ENCODE measurements at places on chromosomes 7 and 10.

DNA sequence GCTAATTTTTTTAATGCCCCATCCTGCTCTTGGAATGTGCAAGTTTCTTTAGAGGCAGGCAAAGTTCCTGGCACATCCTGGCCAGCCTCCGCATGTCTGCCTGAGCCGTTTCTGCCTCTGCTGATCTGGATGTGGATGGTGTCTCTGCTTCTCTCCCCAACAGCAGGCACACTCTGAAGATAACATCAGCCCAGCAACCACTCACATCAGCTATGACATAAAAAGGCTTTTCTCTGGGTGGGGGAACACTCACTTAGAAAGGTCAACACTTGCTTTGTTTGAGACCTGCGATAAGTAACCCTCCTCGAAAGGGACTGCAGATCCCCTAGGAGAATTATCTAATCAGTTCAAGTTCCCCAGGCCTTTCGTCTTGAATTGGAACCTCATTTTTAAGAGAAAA, 142.9 kb downstream of the FGFR2 start:
- DNase-seq = no peak

GRCh38 chr10:91604553-91605534, 28.0 kb downstream of the PPP1R3C start:
- DNase-seq = no peak

DNA sequence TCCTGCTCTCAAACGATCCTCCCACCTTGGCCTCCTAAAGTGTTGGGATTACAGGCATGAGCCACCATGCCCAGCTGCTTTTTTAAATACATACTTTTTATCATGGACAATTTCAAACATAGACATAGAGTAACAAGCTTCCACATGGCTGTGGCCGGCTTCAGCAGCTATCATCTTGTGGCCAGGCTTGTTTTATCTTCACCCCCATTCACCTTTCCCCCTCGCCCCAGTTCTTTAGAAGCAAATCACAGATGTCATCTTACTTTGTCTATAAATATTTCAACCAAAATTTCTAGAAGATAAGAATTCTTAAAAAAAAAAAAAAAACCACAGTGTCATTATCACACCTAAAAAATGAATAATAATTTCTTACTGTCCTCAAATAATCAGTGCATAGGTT, 5.9 kb downstream of the FOXK1 start:
- DNase-seq = no peak

DNA sequence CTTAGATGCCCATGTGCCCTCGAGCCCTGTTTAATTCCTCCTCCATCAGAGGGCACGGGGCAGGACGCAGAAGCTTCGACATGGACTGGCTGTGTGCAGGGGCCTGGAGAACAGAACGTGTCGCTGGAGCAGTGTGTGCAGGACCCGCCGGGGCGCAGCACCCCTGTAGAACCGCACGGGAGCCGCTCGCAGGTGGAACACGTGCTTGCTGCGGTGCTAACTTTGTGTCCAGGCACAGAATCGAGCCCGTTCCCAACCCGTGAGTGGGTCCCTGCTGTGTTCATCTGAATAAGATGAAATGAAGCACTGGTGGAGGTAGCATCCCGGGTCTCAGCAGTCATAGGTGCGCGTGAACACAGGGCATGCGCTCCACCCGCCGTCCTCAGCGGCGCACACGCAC, 116.9 kb downstream of the WDR37 start:
- DNase-seq = no peak

GRCh38 chr10:119305860-119306513, 98.6 kb downstream of the GRK5 start:
- peak; percentile 28 for DNase-seq

DNA sequence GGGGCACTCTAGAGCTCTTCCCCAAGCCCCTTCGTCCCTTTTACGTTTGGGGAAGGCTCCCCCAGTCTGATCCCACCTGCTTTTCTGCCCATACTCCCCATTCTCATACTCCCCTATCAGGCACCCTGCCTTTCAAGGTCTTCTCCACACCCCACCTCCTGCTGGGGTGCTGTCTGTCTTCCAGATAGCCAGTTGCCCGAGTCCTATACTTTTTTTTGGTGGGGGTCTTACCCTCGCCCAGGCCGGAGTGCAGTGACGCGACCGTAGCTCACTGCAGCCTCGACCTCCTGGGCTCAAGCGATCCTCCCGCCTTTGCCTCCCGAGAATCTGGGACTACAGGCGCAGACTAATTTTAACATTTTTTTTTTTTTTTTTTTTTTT, 775 bp upstream of the ABHD11 start:
- DNase-seq = no peak

- peak; percentile 66 for DNase-seq
Observed at GRCh38 chr10:22230158-22230833, 12.5 kb upstream of the EBLN1 start.

- DNase-seq = no peak
Observed at GRCh38 chr10:78915190-78915518, 153.6 kb upstream of the ZMIZ1 start.

GRCh38 chr7:48933549-48934085, 9.3 kb downstream of the CDC14C start:
- DNase-seq = no peak

GRCh38 chr10:3210251-3210877, 37.8 kb upstream of the PITRM1 start:
- no peak for DNase-seq

DNA sequence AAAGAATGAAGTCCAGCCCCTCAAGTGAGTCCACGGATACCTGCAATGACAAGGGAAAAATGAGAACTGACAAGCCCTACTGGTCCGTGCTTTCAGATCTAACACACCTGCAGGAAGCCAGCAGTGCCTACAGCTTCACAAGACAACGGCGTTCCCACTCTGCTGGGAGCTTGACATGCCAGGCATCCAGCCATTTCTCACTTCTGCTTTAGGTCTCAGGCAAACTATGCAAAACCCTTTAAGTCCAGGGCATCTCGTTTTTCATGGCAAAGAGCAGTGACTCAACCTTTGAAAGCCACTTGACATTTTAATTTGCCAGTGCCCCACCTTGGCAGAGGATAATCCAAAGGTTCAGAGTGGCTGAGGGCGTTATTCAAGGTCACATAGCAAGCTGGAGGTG, 49.1 kb upstream of the GPAM start:
- no peak for DNase-seq

DNA sequence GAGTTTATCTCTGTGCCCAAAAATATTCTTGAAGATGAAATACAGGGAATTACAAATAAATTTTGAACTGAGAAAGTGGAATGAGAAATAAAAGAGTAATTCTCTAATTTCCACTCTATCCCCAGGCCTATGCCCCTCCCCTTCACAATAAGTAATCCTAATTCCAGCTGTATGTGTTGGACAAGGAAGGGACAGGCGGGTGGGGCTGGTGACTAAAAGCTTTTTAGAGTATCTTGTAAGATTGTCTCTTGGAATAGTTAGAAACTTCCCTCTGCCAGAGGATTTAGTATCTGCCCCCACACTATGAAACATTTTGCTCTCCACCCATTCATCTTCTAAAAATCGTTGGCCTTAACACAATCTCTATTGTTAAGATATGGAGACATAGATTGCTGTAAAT, 199.2 kb downstream of the MBL2 start:
- DNase-seq = peak; percentile 59

- no peak for DNase-seq
Observed at GRCh38 chr7:27302590-27302989, 60.0 kb downstream of the EVX1 start.

DNA sequence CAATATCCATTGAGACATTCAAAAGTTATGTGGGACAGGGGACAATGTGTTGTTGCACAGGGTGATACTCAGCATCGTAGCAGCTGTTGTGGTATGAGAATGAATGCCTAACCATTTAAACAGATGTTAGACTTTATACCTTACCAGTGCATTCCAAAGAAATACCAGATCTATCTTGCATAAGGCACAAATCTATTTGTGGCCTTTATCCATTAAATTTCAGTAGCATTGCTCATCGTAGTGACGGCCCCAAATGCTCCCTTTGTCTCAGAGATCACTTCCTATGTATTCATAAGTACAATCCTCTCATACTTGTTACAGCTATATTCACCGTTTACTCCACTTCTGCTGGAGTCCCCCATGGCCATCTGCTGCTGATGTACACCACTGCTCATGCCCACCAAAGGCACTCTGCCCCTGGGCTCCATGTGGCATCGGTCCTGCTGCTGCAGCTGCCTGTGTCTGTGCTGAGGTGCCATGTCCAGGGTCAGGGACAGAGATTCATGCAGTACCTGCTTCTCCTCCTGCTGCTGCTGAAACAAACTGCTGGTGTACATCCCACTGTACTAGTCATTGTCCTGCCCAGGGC, 96.3 kb downstream of the CPED1 start:
- no peak for DNase-seq

All from cerebellar cortex (tissue), 1 donor.